T-cell (primary cell): ENCODE measurements at places on chromosomes 2 and 18. TPM values are rescaled to one million over a fixed set of nuclear protein-coding genes. Genes with fewer than 3 reads are reported as not detected.

Gene TSPYL6
- not detected for total RNA-seq

Gene ELOA2
- total RNA-seq = not detected

Gene ZSCAN30
- 16.2 TPM for total RNA-seq

Gene PSD4
- 147 TPM for total RNA-seq

Gene RND3
- total RNA-seq = not detected

Gene ANKRD30BL
- not detected for total RNA-seq

Gene NEU4
- total RNA-seq = 1.4 TPM

Gene HDLBP
- 148 TPM for total RNA-seq

Gene SRD5A2
- total RNA-seq = not detected

Gene COX7A2L
- 59.6 TPM for total RNA-seq

Gene SIX3
- not detected for total RNA-seq

Gene COLEC12
- 0.07 TPM for total RNA-seq

Gene LINC00305
- total RNA-seq = not detected

Gene ZNF513
- 26.5 TPM for total RNA-seq

Gene TUBA3D
- total RNA-seq = not detected

Gene GRP
- total RNA-seq = not detected

Gene STAT4
- 91.7 TPM for total RNA-seq

Gene TRABD2A
- 77.3 TPM for total RNA-seq

Gene CXCR4
- 1,514 TPM for total RNA-seq

Gene NT5DC4
- not detected for total RNA-seq

Gene MBP
- total RNA-seq = 150 TPM

Gene TTN
- 29.3 TPM for total RNA-seq

Gene BMP10
- total RNA-seq = not detected

Gene SDC1
- not detected for total RNA-seq

Gene SNORC
- 3.3 TPM for total RNA-seq

Gene ITGA4
- 258 TPM for total RNA-seq

Gene ACVR1C
- total RNA-seq = 5.6 TPM

Gene STPG4
- 0.50 TPM for total RNA-seq

Gene PROKR1
- not detected for total RNA-seq

Gene CHRND
- total RNA-seq = not detected

Gene POTEI
- not detected for total RNA-seq

Gene GPR45
- total RNA-seq = not detected

Gene ACKR3
- total RNA-seq = 3.6 TPM

Gene EFR3B
- not detected for total RNA-seq

Gene NEU2
- total RNA-seq = not detected

Gene FAM136A
- total RNA-seq = 34.5 TPM

Gene GPAT2
- 3.9 TPM for total RNA-seq

Gene DUSP19
- total RNA-seq = 2.5 TPM

Gene TMEM169
- 3.1 TPM for total RNA-seq

Gene POTEC
- 0.05 TPM for total RNA-seq

Gene ERBB4
- total RNA-seq = not detected

Gene OXER1
- 0.13 TPM for total RNA-seq

Gene CKAP2L
- 0.32 TPM for total RNA-seq

Gene VIT
- not detected for total RNA-seq

Gene CRYGD
- not detected for total RNA-seq

Gene DNAH7
- total RNA-seq = not detected

Gene TUBA4B
- not detected for total RNA-seq

Gene SCYGR4
- not detected for total RNA-seq

Gene TMEM237
- 10.1 TPM for total RNA-seq

Gene TANC1
- total RNA-seq = 0.57 TPM

Gene CCBE1
- total RNA-seq = not detected

Gene EHD3
- 2.9 TPM for total RNA-seq

Gene ANKRD30B
- not detected for total RNA-seq

Gene EMX1
- not detected for total RNA-seq

Gene ALPI
- total RNA-seq = not detected

Gene GPR155
- total RNA-seq = 17.8 TPM

Gene KLHL41
- 0.23 TPM for total RNA-seq
